ENCODE measurements at places on chromosomes 2 and 18. TPM values are rescaled to one million over a fixed set of nuclear protein-coding genes. Genes with fewer than 3 reads are reported as not detected.

DNA sequence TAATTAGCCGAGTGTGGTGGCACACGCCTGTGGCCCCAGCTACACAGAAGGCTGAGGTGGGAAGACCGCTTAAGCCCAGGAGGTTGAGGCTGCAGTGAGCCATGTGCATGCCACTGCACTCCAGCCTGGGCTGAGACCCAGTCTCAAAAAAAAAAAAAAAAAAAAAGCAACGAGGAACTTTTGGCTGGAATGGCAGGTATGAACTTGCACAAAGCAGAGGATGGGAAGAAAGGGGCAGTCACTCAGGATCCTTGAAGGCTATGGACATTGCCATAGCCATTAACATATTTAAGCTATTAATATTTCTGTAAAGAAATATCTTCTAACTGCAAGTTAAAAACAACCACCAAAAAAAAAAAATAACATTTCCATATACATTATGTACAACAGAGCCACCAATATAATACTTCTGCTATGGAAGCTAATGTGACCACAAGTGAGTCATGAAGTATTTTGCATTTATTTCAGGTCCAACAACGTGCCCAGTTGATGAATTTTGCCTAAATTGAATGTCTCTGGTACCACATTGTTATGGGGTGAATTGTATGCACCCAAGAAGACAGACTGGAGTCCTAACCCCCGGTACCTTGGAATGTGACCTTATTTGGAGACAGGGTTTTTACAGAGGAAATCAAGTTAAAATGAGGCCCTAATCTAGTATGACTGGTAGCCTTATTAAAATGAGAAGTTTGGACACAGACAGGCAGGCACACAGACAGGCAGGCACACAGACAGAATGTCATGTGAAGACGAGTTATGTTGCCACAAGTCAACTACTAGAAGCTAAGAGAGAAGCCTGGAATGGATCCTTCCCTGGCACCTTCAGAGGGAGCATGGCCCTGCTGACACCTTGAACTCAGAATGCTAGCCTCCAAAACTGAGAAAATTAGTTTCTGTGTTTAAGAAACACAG, 102.8 kb downstream of the RBMS1 start:
- no peaks in the 10 kb centered on the region for H3K27me3 ChIP-seq
- DNase-seq: no peak
- H3K36me3 ChIP-seq: no peaks in the 10 kb centered on the region
- H3K4me1 ChIP-seq: peaks cover 77% of the 10 kb centered on the region

Gene HDAC4
- total RNA-seq: 44.1 TPM

Gene IL18RAP
- total RNA-seq: 4.9 TPM

GRCh38 chr2:31020713-31021112, 117.5 kb downstream of the GALNT14 start:
- DNase-seq: no peak
- H3K36me3 ChIP-seq: no peaks in the 10 kb centered on the region
- H3K4me3 ChIP-seq: no peak overlapping the region
- no peaks in the 10 kb centered on the region for H3K4me1 ChIP-seq

GRCh38 chr2:240557808-240558207, at the start of gene ANKMY1:
ANKMY1 (minus strand) TSS chr2:240557988; CDS start chr2:240557335, 653 bp downstream.
- H3K27me3 ChIP-seq: no peaks in the 10 kb centered on the region
- DNase-seq: peak; percentile 91
- peaks cover 43% of the 10 kb centered on the region for H3K4me1 ChIP-seq
- no peaks in the 10 kb centered on the region for H3K36me3 ChIP-seq
- no peak within 1 kb of the TSS for H3K27ac ChIP-seq

DNA sequence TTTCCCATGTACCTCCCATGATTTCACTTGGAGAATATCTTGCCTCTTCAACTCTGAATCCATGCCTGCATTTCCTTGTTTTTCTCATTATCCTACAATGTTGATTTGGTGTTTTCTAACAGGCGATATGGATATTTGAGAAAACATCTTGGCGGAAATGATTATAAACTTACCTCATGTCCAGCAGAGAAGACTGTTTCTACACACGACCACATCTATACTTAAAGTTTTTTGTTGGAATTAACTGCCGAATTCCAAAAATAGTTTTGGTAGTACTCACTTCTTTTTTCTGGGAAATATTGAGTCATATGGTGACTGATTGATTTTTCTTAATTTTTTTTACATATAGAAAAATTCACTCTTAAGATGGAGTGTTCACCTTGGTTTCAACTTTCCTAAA, 41.4 kb upstream of the TMEFF2 start:
- no peak overlapping the region for H3K27ac ChIP-seq
- no peaks in the 10 kb centered on the region for H3K27me3 ChIP-seq
- no peaks in the 10 kb centered on the region for H3K4me1 ChIP-seq
- no peak for DNase-seq
- H3K4me3 ChIP-seq: no peak overlapping the region

Gene SGPP2
- total RNA-seq: 38.1 TPM

Gene CRYGD
- total RNA-seq: not detected

Gene RBKS
- total RNA-seq: 1.9 TPM

GRCh38 chr2:78068808-78069207, 546.6 kb upstream of the LRRTM4 start:
- H3K4me1 ChIP-seq: no peaks in the 10 kb centered on the region
- H3K27ac ChIP-seq: no peak overlapping the region
- no peaks in the 10 kb centered on the region for H3K27me3 ChIP-seq
- no peaks in the 10 kb centered on the region for H3K36me3 ChIP-seq
- H3K4me3 ChIP-seq: no peak overlapping the region
- DNase-seq: no peak

- no peaks in the 10 kb centered on the region for H3K36me3 ChIP-seq
- peaks cover 12% of the 10 kb centered on the region for H3K4me1 ChIP-seq
- H3K27me3 ChIP-seq: no peaks in the 10 kb centered on the region
- H3K27ac ChIP-seq: no peak overlapping the region
- DNase-seq: no peak
These were observed 306.5 kb upstream of the GULP1 start for GRCh38 chr2:187985195-187985594.

Gene SNED1
- total RNA-seq: 38.4 TPM

Gene SP5
- 2.5 TPM for total RNA-seq

Gene PPP3R1
- total RNA-seq: 59.2 TPM

GRCh38 chr2:29278966-29279365, 163.8 kb downstream of the CLIP4 start:
- DNase-seq: no peak
- H3K4me3 ChIP-seq: no peak overlapping the region
- no peaks in the 10 kb centered on the region for H3K4me1 ChIP-seq
- no peak overlapping the region for H3K27ac ChIP-seq
- H3K27me3 ChIP-seq: no peaks in the 10 kb centered on the region

- no peaks in the 10 kb centered on the region for H3K27me3 ChIP-seq
- no peaks in the 10 kb centered on the region for H3K36me3 ChIP-seq
- H3K27ac ChIP-seq: peak overlapping the region; percentile 17
- peak; percentile 68 for DNase-seq
These were observed 117.6 kb upstream of the KLF7 start for GRCh38 chr2:207283356-207283755.

- H3K27ac ChIP-seq: no peak overlapping the region
- no peak for DNase-seq
- H3K27me3 ChIP-seq: no peaks in the 10 kb centered on the region
- H3K4me1 ChIP-seq: no peaks in the 10 kb centered on the region
- no peak overlapping the region for H3K4me3 ChIP-seq
- H3K36me3 ChIP-seq: no peaks in the 10 kb centered on the region
These were observed 31.8 kb upstream of the CAVIN2 start for GRCh38 chr2:191878548-191879279.

- H3K36me3 ChIP-seq: no peaks in the 10 kb centered on the region
- H3K4me1 ChIP-seq: no peaks in the 10 kb centered on the region
- H3K4me3 ChIP-seq: no peak overlapping the region
These were observed 379.0 kb upstream of the CHST9 start for GRCh38 chr18:27564066-27564465.

DNA sequence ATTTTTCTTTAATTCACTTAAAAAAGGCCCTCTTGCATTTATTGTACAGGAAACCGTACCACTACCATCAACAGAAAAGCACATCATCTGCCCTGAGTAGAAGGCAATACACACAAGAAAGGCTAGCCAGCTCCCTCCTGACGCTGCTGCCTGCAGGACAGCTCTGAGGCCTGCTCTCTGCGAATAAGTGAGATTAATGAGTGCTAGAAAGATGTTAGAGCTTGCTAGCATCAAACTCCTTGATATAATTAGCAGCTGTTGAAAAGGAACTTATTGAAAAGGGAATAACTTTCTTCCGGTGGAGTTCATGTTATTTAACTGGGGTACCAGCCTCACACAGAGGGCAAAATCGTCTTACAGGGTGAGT, 56.1 kb downstream of the INHBB start:
- no peaks in the 10 kb centered on the region for H3K27me3 ChIP-seq
- DNase-seq: no peak
- H3K36me3 ChIP-seq: no peaks in the 10 kb centered on the region
- H3K27ac ChIP-seq: no peak overlapping the region
- H3K4me1 ChIP-seq: no peaks in the 10 kb centered on the region
- H3K4me3 ChIP-seq: no peak overlapping the region

Gene ZNF142
- total RNA-seq: 18.3 TPM

Gene RGPD8
- total RNA-seq: 20.0 TPM
